ENCODE measurements at places on chromosomes 16 and 17.

- no peak for DNase-seq
These were observed 301.7 kb upstream of the IRX5 start for GRCh38 chr16:54628796-54629625.

DNA sequence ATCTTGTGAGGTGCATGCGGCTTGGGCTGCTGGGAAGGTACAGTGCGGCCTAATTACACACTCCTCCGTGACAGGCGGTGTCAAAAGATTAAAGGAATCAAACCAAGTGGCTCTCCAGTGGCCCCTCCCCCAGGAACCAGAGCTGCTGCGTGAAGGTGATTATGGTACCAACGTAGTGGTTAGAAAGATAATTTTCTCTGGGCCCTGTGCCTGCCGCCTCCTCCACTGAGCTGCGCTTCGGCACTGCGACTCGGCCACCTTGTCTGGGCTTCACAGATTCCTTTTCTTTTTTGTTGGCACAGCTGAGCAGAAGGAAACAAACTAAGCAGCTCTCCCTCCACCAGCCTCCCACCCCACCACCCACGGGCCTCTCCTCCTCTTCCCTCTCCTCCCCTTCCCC is 113.2 kb upstream of the SDK2 start:
- DNase-seq, result no peak

DNA sequence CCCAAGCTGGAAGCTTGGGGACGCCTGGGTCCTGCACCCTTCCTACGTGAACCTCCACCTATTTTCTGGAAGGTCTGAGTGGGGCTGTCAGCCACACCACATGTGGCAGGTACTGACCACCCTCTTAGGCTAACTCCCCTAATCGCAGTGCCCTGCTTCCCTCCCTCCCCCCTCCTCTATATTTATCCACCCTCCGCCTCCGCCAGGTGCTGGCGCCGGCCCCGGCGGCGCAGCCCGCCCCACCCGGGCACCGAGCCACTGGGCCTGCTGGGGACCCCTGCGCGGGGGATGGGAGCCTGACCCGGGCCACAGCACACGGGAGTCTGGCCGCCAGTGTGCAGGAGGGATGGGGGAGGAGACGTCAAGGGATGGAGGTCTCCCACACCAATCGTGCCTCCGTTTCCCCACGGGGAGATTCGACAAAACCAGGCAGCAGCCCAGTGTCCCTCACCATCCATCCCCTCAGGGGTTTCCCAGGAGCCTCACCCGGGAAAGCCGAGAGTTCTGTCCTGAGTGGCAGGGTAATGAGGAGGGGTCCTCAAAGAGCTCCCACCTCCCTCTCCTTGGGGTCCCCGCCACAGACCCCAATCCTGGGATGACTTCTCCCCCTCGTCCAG is 1.3 kb downstream of the PLEKHH3 start:
- no peak for DNase-seq

DNA sequence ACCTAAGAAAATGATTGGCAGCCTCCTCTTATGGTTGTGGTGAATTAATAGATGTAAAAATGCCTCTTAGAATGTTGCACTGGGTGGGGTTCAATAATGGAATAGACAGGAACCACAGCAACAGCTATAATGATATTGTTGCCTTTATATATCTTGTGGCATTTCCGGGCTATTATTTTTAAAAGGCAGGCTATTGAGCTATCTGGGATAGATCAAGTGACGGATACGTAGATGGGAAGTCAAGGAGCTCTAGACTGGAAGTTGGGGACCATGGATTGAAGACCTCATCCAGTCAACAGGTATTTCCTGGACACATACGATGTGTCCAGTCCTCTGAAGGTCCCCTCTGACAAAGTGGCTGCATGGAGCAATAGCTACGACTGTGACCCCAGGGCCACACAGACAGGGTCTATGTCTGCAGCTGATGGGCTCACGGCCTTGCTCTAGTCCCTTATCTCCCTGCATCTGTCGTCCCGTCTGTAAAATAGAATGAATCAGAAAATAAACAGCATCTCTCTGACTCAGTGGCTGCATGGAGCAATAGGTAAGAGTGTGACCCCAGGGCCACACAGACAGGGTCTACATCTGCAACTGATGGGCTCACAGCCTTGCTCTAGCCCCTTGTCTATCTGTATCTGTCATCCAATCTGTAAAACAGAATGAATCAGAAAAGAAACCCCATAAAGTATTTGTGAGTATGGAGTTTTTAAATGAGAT is 117.7 kb upstream of the FOXF1 start:
- no peak for DNase-seq

DNA sequence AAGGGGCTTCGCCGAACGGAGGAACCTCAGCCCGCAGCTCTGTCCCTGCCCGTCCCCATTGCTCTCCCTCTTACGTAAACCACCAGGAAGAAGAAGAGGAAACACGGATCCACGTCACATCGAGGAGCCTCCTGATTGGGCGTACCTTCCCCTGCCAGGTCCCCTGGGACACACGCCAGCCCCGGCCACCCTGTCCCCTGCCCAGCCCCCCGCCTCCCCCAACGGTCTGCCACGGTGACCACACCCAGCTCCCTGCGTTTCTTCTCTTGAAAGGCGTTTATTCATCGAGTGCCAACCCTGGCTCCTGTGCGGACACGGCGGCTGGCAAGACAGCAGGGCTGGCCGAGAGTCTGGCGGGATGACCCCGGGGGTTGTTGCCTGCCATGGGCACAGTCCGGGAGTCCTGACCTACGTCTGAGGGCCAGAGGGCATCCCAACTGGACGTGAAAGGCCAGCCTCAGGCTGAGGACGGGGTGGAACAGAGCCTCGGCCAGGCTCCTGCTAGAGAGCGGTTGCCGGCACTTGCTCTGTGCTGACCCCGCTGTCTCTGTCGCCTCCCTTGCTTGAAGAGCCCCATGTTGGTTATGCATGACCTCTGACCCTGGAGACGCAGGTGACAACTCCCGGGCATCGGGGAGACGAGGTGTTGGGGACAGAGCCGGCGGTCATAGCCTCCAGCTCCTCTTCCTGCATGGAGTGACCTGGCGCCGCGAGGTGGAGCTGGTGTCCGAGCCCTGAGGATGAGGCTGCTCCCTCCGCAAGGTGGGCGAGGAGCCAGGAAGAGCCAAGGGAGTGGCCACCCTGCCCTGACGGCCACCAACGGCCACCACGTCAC is 40.5 kb upstream of the ACSF3 start:
- no peak for DNase-seq

DNA sequence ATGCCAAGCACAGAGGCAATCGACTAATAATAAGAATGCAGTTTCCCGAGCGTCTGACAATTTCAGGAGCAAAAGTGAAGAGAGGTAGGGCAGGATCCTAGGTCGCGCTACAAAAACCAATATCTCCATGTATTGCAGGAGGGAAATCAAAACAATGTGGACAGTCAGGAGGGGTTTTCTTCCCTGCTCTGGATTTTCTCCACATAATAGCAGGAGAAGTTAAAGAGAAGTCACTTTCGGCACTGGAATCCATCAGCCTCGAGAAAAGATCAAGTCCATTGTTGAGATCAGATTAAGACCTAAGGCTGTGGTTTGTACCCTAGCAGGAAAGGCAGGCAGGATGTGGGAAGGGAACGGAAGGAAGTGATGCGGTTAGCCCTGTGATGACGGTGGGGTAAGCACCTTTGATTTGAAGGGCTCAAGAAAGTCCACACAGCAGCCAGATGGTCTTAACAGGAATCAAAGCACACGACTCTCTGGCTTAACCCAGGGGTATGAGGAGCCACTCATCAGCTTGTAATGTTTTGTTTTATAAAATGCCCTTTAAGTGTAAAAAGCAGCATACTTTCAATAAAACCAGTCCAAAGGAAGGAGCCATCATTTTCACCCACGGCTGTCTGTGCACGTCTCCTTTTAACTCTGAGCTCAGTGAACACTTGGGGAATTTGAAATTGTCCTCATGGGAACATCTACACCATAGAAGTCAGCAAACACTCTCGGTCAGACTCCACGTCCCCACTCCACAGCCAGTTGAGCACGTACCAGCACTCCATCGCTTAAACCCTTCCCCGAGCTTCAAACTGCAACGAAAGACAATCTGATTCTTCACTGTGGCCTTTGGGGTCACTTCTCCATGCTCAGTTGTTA is 15.8 kb upstream of the AKTIP start:
- DNase-seq, result no peak

Data from NCI-H226 (cell line).